ENCODE measurements at places on chromosomes 1 and 21.

DNA sequence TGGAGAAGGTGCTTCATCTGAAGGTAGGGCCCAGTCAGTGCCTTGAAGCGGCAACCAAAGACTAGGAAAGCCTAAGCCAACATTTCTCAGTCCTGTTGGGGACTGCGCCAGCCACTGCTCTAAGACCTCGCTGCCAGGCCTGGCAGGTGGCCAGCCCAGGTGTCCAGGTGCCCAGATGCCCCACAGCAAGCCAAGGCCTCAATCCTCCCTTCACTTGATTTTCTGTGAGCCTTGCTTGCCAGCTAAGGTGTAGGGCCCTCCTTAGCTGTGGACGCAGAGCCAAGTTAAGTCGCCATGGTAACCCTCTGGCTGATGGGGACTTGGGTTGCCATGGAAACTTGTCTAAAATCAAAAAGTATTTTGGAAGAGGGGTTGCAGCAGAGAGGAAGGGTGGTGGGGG lies 135.0 kb downstream of the NAV1 start:
- no peak for DNase-seq

DNA sequence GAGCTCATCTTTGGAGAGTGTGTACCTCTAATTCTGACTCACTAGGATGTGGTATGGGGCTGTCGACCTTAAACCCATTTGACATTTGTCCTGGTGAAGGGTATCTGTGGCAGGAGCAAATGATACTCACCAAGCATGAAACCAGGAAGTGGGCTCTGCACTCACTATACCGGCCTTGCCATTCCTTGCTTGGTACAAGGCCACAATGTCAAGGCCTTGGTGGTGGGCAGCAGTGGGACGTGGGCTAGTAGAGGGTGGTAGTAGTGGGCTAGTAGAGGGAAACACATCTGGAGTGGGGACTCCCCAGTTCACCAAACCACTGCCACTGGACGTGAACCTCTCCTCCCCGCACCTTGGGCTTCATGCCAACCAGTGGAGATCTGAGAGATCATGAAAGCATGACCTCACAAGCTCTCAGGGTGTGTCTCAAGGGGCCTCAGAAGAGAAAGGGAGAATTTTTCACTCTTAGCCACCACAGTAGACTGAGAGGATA lies 11.5 kb downstream of the TNFSF4 start:
- no peak for DNase-seq

GRCh38 chr1:89987159-89987819 lies 7.6 kb upstream of the ZNF326 start:
- peak; percentile 63 for DNase-seq

DNA sequence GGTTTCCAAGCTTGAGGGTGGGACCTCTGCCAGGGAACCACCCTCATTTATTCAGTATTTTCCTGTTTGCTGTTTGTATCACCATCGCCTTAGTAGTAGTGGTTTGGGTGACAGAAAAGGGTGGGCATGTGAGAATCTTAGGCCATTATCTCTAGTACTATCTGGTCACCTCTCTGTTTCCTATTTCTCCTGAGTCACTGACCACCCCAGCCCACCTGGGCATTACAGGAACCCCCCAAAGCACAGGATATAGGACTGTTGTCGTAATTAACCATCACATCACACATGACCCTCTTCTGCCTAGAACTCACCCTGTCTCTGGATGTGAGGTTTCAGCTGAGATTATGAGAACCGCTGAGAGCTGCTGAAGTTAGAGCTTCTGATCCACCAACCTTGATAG lies 60.4 kb downstream of the IL23R start:
- no peak for DNase-seq

Measured in NT2/D1 (cell line).